ENCODE measurements at places on chromosomes 6 and 20. TPM values are rescaled to one million over a fixed set of nuclear protein-coding genes. Genes with fewer than 3 reads are reported as not detected.
A peak's percentile ranks its signal among the peaks of the same experiment; 100 is the strongest.

DNA sequence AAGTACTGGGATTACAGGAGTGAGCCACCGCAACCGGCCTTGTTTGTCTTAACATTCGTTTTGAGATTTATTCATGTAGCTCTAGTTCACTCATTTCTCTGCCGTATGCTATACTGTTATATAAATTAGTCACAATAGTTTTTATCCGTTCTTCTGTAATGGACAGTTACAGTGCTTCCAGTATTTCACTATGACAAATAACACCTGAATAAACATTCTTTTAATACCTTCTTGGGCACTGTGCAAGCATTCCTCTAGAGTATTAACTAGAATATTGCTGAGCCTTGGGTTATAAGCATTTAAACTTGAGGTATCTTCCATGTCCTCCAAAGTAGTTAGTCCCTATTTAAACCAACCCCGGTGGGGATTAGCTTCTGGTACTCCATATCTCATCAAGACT is 45.6 kb downstream of the STK38 start:
- no peak overlapping the region for H3K27ac ChIP-seq
- DNase-seq, result no peak
- H3K4me3 ChIP-seq, result no peak overlapping the region
- no peaks in the 10 kb centered on the region for H3K27me3 ChIP-seq
- peaks cover 8% of the 10 kb centered on the region for H3K36me3 ChIP-seq
- H3K4me1 ChIP-seq, result peaks cover 12% of the 10 kb centered on the region

DNA sequence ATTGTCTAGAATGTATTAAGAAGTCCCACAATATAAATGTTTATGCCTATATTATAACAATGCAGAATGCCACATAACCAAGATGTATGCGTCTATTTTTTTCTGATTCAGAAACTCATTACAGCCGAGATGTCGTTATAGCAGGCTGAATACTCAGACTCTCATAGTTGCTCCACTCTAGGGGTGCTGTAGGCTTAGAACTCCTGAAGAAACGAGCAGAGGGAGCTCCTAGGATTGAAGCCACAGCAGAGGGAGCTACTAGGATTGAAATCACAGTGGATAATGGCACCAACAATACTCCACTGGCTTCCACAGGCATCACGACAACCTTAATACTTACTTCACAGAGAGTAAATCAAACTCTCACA is 208.9 kb downstream of the KIF16B start:
- no peak overlapping the region for H3K27ac ChIP-seq
- no peak for DNase-seq
- peaks cover 10% of the 10 kb centered on the region for H3K4me1 ChIP-seq

DNA sequence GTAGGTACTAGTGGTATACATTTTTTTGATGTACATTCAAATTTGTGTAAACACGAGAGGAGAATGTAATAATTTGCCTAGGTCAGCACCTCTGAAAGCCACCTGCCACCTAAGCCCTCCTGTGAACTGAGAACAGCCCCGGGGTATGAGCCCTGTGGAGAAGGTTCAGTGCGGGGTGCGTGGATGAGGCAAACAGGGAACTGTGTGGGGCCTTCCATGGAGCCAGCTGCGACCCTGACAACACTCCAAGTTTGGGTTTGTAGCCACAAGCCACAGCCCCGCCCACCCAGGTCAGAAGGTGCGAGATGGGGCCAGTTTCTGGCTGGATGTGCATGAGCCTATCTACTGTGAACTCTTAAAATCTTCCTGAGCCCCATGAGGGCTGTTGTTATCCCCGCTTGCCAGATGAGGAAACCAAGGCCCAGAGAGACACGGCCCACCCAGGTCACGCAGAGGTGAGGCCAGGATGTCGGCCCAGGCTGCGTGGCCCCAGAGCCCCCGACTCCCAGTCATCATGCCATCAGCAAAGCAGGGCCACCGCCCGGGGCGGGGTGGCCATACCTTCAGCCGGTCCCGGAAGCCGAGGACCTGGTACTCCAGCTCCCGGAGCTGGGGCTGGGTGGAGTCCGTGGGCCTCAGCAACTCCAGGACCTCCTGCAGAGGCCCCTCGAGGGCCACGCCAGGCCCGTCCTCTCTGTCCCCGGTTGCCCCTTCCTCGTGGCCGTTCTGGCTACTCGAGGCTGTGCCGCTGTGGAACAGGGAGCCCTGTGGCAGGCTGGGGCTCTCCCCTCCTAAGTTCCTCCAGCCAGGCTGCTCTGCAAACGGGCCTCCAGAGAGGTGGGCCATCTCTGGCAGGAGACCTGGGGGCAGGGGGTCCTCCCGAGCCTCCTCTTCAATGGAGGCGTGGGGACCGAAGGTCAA is 89.6 kb downstream of the RIPOR3 start:
- H3K36me3 ChIP-seq, result no peaks in the 10 kb centered on the region
- no peak overlapping the region for H3K27ac ChIP-seq
- no peak overlapping the region for H3K4me3 ChIP-seq
- peaks cover 51% of the 10 kb centered on the region for H3K27me3 ChIP-seq
- peaks cover 33% of the 10 kb centered on the region for H3K4me1 ChIP-seq

- H3K4me3 ChIP-seq, result no peak overlapping the region
- H3K36me3 ChIP-seq, result no peaks in the 10 kb centered on the region
- no peak for DNase-seq
- H3K4me1 ChIP-seq, result no peaks in the 10 kb centered on the region
- H3K27me3 ChIP-seq, result no peaks in the 10 kb centered on the region
Observed at GRCh38 chr6:116450185-116450710, 10.9 kb upstream of the CALHM6 start.

DNA sequence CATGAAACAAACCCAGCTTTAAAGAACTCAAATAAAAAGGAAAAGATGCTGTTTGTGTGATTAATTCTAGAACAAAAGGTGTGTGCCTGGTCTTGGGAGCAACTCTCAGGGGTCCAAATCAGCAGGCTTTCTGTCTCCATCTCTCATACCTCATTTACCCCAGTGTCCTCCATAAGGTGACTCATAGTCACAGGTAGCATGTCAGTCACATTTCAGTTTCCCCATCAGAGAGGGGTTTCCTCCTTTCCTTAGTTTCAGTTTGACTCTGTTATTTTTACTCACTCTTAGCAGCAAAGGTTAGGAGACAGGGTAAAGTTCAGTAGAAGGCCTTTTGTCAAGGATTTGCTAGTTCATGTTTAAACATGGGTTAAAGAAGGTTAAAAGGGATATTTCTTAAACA is 46.2 kb downstream of the OGFRL1 start:
- no peaks in the 10 kb centered on the region for H3K27me3 ChIP-seq
- H3K27ac ChIP-seq, result no peak overlapping the region
- no peaks in the 10 kb centered on the region for H3K4me1 ChIP-seq
- DNase-seq, result no peak
- H3K36me3 ChIP-seq, result no peaks in the 10 kb centered on the region

DNA sequence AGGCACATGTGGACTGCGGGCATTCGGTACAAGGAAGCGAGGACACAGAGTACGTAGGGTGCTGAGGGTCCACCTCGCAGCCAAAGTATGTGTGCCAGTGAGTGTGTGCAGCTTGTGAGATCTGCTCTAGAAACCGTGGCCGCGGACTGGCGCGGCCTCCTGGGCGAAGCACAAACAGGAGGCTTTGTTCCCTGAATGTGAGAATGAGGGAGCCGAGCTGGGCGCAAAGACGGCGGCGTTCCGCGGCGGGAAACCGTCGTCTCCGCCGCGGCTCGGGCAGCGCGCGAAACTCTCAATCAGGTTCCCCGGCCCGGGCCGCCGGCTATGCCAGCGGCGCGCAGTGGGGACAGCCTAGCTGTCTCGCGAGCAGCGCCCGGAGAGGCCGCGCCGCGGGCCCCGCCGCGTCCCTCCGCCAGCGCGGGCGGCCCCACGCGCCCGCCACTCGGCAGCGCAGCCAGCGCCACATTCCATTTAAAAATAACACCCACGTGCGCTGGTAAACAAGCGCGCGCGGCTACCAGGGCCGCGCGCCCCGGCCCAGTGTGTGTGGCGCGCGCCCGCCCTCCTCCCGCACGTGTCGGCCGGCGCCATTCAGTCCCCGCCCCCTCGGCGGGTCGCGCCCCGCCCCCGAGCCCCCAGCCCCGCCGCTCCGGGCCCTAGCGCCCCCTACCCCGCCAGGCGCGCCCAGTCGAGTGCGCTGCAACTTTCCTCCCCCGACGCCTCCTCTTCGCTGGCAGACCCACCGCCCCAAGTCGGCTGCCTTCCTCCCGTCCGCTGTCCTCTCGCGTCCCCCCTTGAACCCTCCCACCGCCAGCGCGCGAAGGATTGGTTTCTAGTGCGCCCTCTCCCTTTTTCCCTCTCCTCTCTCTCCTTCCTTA is 3.0 kb upstream of the FOXO3 start:
- peak; percentile 15 for DNase-seq
- H3K27me3 ChIP-seq, result no peaks in the 10 kb centered on the region
- H3K4me1 ChIP-seq, result peaks cover 41% of the 10 kb centered on the region
- H3K4me3 ChIP-seq, result peak overlapping the region; percentile 79
- H3K36me3 ChIP-seq, result no peaks in the 10 kb centered on the region

DNA sequence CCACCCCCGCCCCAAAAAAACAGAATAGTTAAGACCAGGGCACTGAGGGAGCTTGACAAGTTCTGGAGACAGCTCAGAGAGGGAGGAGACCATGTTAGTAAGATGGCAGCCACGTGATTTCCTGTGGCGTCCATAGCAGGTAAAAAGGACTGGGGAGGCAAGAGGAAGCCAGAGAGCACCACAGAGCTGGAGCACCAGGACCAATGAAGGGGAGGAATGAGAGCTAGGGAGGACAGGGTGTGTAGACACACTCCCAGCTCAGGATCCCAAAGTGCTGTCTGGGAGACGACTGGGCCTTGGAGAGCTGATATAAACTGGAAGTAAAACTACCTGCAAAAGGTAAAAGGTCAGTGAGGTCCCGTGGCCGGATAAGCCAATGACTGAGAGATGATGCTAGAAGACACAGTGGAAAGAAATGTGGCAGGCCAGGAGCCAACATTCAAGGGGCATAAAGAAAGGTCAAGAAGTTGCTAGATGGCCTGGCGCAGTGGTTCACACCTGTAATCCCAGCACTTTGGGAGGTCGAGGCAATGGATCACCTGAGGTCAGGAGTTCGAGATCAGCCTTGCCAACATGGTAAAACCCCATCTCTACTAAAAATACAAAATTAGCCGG is 39.0 kb downstream of the SLC23A2 start:
- peaks cover 87% of the 10 kb centered on the region for H3K4me1 ChIP-seq
- no peak for DNase-seq
- H3K27ac ChIP-seq, result peak overlapping the region; percentile 81
- no peak overlapping the region for H3K4me3 ChIP-seq
- H3K27me3 ChIP-seq, result no peaks in the 10 kb centered on the region
- no peaks in the 10 kb centered on the region for H3K36me3 ChIP-seq

DNA sequence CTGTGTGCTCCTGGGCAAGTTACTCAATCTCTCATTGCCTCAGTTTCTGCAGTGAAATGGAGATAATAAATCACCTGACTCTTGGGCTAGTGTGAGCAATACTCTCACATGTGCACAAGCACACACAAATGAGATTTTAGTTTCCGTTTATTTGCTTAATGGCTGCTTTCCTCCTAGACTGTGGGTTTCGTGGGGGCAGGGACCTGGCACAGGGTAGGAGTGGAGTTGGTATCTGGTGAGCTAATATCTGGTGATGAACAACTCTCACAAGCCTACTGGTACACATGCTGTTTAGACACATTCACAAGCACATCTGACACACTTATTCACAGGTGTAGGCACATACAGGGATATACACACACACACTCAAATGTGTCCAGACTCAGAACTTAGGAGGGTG is 73.8 kb downstream of the TOX2 start:
- H3K4me3 ChIP-seq, result no peak overlapping the region
- no peak overlapping the region for H3K27ac ChIP-seq
- H3K4me1 ChIP-seq, result no peaks in the 10 kb centered on the region
- H3K36me3 ChIP-seq, result no peaks in the 10 kb centered on the region
- DNase-seq, result no peak
- peaks cover 3% of the 10 kb centered on the region for H3K27me3 ChIP-seq

- H3K36me3 ChIP-seq, result no peaks in the 10 kb centered on the region
- H3K4me3 ChIP-seq, result peak overlapping the region; percentile 0
- no peaks in the 10 kb centered on the region for H3K27me3 ChIP-seq
- H3K4me1 ChIP-seq, result peaks cover 26% of the 10 kb centered on the region
- peak overlapping the region; percentile 28 for H3K27ac ChIP-seq
Observed at GRCh38 chr6:139597771-139598755, 223.6 kb upstream of the CITED2 start.

- no peaks in the 10 kb centered on the region for H3K36me3 ChIP-seq
- H3K4me1 ChIP-seq, result no peaks in the 10 kb centered on the region
- no peak for DNase-seq
- no peak overlapping the region for H3K4me3 ChIP-seq
- no peaks in the 10 kb centered on the region for H3K27me3 ChIP-seq
- H3K27ac ChIP-seq, result no peak overlapping the region
Observed at GRCh38 chr20:39849664-39850063, 839.4 kb downstream of the MAFB start.

DNA sequence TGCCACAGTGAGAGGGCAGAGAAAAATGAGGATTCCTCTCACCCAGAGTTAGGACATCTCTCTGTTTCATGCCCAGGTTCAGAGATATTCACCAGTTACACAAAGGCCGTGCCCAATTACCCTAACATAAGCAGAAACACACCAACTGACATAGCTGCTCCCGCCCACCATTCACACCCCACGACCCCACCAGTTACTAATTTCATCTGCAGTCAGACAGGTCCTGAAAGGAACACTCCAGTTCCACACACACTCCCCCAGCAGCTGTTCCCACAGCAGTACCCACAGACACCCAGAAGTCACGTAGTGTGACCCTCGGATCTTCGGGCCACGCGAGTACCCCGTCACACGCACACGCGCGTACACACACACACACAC is 532 bp downstream of the TMEM74B start:
- H3K4me3 ChIP-seq, result peak overlapping the region; percentile 69
- DNase-seq, result no peak
- no peak overlapping the region for H3K27ac ChIP-seq
- no peaks in the 10 kb centered on the region for H3K27me3 ChIP-seq

GRCh38 chr20:36216314-36217025 is 19.8 kb upstream of the AAR2 start:
- peaks cover 9% of the 10 kb centered on the region for H3K4me1 ChIP-seq
- H3K27me3 ChIP-seq, result no peaks in the 10 kb centered on the region
- DNase-seq, result no peak
- peaks cover 9% of the 10 kb centered on the region for H3K36me3 ChIP-seq

DNA sequence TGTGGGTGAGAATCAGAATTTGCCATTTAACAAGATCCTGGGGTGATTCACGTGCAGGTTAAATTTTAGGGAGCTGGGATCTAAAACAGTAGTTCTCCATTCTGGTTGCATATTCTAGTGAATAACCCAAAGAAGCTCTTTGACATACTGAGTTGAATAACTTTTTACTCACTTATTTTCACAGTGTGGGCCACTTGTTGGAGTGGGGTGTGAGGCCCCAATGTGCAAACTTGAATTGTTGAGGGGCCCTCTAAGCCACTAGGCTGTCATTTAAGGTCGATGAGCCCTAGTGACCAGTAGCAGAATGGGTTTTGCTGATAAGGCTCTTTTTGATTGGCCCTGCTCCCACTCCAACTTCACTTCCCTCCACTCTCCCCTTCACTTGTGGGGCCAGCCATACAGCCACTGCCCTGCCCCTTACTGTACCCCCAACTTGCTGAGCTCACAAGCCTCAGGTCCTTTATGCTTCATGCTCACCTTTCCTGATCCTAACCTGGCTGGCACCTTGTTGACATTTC is 33.6 kb upstream of the RIPOR2 start:
- H3K36me3 ChIP-seq, result no peaks in the 10 kb centered on the region
- DNase-seq, result no peak
- no peak overlapping the region for H3K27ac ChIP-seq
- no peak overlapping the region for H3K4me3 ChIP-seq
- H3K27me3 ChIP-seq, result no peaks in the 10 kb centered on the region
- no peaks in the 10 kb centered on the region for H3K4me1 ChIP-seq

The CALHM4 gene
- not detected for total RNA-seq

The FAM110A gene
- 1.9 TPM for total RNA-seq

The MUC22 gene
- total RNA-seq, result not detected

The BNIP5 gene
- total RNA-seq, result not detected

The LRRC73 gene
- total RNA-seq, result 0.17 TPM
